ENCODE measurements at places on chromosomes 12 and 14.

DNA sequence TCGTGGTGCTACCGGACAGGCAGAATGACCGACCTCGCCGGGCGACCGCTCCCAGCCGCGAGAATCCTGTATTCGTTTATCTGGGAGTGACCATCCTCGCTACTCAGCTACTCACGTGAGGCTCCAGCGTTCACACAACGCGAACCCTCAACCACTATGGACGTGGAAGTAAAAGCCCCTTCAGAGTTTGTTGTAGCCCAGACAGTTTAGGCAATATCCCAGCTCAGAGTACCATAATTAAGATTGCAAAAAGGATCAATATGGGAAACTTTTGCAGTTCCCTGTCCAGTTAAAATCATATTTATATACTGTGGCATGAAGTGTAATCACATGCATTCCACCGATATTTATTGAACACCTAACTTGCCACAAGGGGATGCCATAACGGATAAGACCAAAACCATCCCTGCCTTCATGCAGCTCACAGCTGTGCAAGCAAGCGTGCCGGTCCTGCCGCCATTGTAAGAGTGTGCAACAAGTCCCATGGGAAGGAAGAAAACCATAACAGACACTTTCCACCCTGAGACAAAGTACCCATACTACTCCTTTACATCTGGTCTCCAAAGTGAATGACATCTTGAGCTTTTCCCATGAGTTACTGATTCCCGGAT, 938 bp upstream of the MAX start:
- peak; percentile 43 for DNase-seq

- DNase-seq: peak; percentile 81
Observed at GRCh38 chr12:131092901-131093603, 139.3 kb downstream of the ADGRD1 start.

- no peak for DNase-seq
Observed at GRCh38 chr12:109281452-109281851, 27.6 kb downstream of the FOXN4 start.

- DNase-seq: no peak
Observed at GRCh38 chr12:107200394-107200793, 107.0 kb upstream of the CRY1 start.

DNA sequence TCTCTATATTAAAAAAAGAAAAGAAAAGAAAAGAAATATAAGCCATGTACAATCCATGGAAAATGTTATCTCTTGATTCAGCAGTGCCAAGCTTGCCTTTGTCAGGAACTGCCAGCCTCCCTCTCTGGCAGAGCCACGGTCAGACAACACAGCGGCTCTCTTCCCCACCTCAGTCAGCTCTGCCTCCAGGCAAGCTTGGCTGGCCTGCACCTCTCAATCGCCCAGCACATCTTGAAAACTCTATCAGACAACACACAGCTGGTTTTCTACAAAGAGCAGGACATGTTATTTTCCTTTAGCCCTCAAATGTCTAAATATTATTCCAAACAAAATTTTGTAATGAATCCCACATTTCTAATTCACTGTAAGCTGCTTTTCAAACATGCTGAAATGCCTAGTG, 20.0 kb upstream of the GCH1 start:
- no peak for DNase-seq

All from GM13976 (cell line).